ENCODE measurements at places on chromosomes 6 and 20. TPM values are rescaled to one million over a fixed set of nuclear protein-coding genes. Genes with fewer than 3 reads are reported as not detected.

The CCDC167 gene
- total RNA-seq: 14.2 TPM

The C6orf58 gene
- total RNA-seq: not detected

The TMEM217 gene
- total RNA-seq: not detected

The TP53INP2 gene
- 41.4 TPM for total RNA-seq

The BHLHE23 gene
- not detected for total RNA-seq

The ADGRF5 gene
- not detected for total RNA-seq

The RAB32 gene
- total RNA-seq: 22.5 TPM

The ANKRD6 gene
- 6.6 TPM for total RNA-seq

The MAS1 gene
- total RNA-seq: not detected

DNA sequence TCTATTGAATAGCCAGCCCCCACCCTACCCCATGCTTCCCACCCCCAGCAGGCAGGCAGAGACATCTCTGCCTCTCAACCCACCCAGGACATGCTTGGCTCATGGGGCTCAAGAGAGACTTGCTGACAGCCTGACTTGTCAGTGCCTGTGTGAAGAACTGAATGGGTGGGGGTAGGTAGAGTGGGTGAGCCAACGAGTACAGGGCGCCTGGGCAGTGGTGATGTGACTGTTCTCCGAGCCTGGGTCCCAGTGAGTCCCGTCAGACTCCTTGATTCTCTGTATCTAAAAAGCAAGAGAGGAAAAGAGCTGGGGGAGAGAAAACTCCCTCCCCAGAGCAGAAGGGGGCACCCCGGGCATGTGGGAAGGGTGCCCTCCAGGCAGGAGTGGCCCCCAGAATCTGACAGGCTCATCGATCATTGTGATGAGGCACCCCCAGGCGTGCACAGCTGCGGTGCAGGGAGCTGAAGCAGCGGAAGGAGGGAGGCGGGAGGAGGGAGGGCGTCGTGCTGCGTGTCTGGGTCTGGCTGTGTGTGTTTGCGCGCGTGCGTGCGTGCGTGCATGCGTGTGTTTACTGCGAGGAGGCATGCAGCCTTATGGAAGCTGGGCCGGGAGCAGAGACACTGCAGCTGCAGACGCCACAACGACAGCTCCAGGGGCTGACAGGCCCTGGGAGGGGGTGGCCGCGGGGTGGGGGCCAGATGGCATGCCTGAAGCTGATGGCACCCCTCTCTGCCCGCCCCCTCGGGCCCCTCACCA is 40.2 kb downstream of the FOXP4 start:
- DNase-seq: no peak

DNA sequence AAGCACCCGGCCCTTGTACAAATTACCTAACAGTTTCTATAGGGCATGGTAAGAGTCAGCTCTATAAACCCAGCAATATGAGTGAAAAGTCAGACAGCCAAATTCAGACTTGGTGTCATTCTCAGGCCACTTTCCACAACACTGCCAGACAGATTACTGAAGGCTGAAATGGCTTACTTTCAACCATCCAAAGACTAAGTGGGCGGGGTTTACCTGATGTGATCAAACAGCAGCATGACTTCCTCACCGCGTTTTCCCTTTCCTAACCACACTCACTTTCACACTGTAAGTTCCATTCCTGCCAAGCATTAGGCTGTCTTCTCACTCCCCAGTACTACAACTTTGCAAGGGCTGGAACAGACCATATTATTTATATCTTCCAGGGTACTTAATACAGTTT is 85.9 kb downstream of the SMLR1 start:
- DNase-seq: peak; percentile 8

GRCh38 chr6:10676403-10676802 is 18.0 kb downstream of the C6orf52 start:
- no peak for DNase-seq

- DNase-seq: no peak
These were observed 23.3 kb upstream of the TOP1 start for GRCh38 chr20:41005361-41005729.

GRCh38 chr20:48738399-48739304 is 89.1 kb downstream of the PREX1 start:
- DNase-seq: no peak

DNA sequence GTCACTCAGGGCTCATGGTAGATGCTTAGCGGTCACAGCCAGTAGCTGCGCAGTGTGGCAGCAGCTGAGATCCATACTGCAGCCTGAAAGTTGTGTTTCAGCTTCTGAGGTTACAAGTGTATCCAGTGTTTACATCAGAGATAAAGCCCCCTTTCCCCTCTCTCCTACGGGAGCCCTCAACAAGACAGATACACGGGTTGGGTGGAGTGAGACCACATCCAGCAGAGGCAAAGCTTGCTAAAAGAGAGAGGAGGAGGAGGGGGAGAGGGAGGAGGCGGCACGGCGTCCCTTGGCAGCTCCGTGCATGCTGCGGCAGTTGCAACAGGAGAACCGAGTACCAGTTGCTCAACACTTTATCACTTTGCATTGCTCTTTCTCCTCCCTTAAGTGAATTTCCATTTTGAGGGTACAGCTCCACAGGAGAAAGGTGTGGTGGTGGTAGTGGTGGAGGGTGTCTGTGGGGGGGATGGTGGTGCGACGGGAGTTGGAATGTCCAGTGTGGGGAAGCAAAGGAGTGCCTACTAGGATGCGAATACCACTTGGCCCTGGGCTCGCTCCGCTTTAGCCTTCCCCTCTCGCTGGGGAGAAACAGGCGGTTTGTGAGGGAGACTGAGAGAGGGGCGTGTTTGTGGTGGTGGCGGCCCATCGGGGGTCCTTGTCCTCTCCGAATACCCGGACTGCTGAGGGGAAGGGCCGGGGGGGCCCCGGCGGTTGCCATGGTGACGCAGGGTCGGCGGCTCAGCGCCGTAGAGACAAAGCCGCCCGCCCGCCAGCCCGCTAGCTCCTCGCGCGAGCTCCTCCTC is 405 bp upstream of the RNF182 start:
- DNase-seq: peak; percentile 27

- DNase-seq: no peak
These were observed 2.9 kb upstream of the AKAP7 start for GRCh38 chr6:131132360-131132759.

DNA sequence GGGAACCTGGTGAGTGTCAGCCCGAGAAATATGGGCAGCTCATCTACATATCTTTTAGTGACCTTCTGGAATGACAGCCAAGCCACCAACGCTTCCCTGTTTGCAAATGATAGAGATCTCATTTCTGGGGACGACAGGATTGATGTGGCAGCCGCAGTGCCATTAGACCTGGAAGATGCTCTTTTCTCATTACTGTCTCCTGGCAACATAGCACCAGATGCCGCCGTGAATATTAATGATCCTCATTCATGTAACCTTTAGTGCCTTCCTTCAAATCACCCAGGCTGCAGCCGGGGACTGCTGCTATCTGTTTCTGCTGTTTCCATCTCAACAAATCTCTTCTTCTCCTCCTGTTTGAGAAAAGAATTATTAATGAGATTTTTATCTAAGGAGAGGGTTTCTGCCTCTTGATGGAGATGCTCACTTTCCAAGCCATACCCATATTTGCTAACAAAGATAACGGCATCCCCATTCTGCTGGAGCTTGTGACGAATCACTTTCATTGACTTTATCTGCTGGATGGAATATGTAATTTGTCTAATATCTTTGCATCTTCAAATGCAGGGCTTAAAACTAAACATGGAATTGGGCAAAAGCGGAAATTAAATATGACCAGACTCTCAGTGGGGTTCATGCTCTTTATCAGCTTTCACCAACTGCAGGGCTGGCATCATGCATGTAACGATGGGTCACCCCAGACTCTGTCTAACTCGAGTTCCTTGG is 74.8 kb upstream of the KIF16B start:
- no peak for DNase-seq

DNA sequence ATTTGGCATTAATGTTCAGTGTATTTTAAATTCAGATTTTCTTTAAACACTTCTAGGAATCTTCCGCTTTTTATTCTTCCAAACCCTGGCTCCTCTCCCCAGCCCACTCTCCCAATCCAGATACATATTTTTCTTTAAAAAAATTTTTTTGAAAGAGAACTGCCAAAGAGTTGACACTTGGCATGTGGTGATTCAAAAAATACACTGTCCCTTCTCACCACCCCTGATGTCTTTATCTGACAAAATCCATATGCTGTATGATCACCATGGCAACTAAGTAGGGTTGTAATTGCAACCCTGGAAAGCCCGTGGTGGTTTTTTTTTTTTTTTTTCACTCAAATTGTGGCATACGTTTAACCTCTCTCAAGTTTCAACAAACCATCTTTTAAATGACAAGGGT is 355.8 kb upstream of the SASH1 start:
- no peak for DNase-seq

GRCh38 chr6:35053701-35054100 is 87.4 kb downstream of the TCP11 start:
- no peak for DNase-seq

DNA sequence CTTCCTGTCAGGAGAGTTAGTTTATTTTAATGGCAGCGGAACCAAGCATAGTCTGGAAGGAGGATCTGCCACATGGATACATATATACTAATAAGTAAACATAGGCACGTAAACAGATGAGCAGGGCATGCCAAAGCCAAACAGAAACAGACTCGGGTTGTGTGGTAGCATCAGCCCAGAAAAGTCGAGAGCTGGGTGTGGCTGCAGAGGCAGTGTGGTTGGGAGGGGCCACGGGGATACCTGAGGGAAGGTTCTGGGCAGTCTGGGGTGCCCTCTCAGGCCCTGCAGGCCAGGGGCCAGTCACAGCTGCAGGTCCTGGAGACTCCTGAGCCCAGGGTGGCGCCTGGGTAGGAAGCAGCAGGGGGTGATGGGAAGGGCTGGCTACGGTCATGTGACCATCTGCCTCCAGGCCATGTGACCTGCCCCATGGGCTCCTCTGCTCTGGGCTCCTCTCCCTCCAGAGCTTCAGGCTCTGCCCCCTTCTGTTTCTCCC is 42.8 kb upstream of the MRPS10 start:
- DNase-seq: no peak

- DNase-seq: no peak
These were observed 171.2 kb downstream of the ZDHHC14 start for GRCh38 chr6:157552081-157552747.

DNA sequence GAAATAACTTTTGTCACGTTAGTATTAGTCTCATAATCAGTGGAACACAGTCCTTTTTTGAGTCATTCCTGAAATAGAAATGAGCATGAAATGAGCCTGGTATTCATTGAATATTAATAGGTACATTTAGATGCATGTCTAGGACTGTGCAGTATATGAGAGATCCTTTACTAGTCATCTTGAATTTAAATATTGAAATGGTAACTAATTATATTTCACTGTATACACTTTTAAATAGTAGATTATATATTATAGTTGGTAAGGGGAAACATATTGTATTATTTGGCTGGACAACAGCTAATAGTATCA is 59.4 kb downstream of the RSPO3 start:
- DNase-seq: no peak

DNA sequence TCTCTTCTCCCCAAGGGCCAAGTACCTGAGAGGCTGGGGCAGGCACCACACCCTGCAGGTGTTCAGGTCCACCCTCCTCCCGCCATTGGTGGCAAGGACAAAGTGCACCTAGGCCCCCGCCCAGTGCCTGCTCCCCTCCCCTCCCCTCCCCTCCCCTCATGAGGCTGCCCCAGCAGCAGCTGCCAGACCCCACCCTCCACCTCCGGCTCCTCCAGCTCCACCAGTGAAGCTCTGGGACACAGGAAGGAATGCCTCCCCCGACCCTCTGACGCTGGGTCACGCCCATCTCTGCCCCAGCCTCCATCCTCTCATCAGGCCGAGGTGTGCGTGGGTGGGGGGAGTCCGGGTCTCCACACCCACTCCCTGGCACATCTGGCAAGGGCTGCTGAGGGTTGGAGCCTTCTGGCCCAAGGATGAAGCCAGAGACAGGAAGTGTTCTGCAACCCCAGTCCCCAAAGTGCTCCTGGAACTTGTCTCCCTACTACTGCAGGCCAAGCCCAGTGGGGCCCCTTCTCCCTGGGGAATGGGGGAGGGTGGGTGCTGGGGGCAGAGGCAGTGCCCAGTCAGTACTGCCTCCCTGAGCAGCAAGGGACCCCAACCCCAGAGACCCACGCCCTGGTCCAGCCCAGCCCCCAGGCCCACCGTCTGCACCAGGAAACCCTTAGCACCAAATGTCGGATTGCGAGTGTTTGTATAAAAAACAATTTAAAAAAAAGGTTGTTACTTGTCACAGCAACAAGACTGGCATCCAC is 1.6 kb upstream of the UCKL1 start:
- DNase-seq: no peak

DNA sequence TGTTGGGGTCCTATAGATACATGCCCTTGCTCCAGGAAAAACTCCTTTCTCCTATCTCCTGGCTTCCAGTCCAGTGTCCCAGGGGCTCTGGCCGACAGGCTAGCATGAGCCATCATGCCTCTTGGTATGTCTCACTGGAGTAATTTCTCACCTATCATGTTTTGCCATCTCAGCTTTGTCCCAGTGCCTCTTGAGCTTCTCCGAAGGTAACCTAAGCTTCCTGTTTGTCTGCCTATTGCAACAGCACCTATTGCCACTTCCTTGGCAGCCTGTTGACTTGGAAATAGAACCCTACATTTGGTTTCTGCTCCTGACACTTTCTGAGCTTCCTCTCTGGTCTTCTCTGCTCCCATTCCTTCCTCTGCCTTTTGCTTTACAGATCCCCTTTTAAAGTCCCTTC is 197.7 kb downstream of the KCNQ5 start:
- no peak for DNase-seq

GRCh38 chr6:39666706-39667489 is 58.3 kb downstream of the KIF6 start:
- DNase-seq: no peak

- DNase-seq: no peak
These were observed 54.2 kb downstream of the SYNDIG1 start for GRCh38 chr20:24523661-24524060.

DNA sequence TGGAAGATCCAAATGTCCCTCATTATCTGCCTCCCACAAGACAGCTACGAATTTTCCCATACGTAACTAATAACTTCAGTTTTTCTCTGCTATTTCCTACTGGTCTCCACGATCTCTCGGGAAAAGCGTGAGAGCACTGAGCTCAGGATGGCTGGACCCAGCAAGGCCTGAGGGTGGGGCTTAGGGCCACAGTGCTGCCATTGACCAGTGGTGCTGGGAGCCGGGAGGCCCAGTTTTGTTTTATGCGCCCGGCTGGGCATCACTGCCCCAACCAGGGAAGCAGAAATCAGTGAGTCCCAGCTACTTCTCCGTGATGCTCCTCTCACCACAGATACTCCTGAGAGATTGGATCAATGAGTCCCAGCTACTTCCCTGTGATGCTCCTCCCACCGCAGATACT is 238.4 kb downstream of the LY86 start:
- DNase-seq: no peak

Data from naive thymus-derived CD4-positive, alpha-beta T cell (primary cell).